Muscle of leg (tissue), 16 donors: ENCODE measurements at places on chromosomes 7 and 10.

DNA sequence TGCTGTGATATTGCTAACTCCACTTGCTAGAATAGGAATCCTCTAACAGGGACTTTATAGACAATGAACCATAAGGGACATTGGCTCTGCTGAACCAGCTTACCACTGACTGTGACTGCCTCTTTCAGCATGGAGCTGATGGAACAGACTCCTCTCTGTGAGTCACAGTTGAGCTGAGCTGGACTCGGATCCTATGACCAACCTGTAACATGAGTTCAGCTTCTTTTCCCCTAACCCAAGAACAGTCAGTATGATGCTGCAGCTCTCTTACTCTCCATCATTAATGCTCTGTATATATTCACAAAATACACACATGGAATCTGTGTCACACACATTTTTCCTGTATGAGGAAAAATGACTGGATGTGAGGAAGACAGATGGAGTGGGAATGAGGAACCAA lies 177.9 kb upstream of the BET1 start:
- no peak for DNase-seq

DNA sequence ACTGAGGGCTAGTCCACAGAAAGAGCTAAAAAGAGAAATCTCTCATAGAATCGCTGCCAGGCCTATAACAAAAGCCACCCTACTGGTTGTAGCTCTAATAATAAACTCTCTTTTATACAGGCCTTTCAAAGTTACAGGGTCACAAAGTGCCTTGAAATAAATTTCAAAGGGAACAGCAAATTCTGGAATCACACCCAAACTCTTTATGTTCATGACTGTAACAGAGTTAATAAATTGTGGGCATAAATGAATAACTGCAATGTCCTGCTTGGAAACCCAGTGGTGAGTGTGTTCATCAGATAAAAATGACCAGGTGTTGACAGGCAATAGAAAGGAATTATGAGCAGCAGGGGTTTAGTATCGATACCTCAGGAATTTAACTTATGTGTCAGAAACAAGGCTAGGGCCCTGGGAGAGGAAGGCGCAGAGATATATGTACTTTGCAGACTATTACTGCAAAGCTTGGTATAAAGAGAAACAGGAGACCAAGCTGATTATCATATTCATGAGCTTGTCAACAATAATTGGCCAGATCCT lies 9.3 kb downstream of the CDC14C start:
- DNase-seq, result no peak

- no peak for DNase-seq
Observed at GRCh38 chr10:76017026-76017732, 585.8 kb downstream of the LRMDA start.

DNA sequence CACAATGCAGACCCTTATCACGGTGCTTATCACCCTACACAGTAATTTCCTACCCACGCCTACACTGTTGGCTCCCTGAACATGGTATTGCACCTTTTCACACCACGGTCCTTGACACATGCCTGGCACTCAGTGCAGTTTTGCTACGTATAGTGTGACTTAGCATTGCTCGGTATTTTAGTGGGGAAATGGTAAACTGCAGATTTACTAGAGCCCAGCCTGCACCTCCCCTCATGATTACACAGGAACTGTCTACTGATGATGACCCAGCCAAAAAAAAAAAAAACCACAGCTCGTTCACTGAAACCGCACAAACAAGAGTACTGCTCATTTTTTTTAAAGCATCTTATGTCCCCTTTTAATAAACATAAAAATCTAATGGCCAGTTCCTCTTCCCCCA lies 124.2 kb upstream of the ZNF746 start:
- no peak for DNase-seq

DNA sequence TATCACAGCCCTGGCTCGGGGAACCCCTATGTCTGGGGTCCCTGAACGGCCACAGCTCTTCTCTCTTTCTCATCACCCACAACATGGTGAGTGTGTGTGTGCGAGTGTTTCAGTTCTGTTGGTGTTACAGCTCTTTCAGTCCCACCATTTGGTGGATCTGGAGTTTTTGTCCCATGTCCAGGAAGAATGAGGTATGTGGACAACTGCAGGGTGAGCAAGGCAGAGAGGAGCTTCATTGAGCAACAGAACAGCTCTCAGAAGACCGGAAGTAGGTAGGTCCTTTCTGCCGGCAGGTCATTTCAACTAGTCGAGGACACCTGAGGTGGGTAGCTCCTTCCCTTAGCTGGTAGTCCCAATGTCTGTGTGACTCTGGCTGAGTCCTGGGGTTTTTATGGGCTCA lies 9.5 kb downstream of the PAX4 start:
- no peak for DNase-seq

- peak; percentile 35 for DNase-seq
Observed at GRCh38 chr7:50962962-50963374, 180.3 kb upstream of the GRB10 start.

- peak; percentile 54 for DNase-seq
Observed at GRCh38 chr10:107031931-107032699, 132.4 kb downstream of the SORCS1 start.

DNA sequence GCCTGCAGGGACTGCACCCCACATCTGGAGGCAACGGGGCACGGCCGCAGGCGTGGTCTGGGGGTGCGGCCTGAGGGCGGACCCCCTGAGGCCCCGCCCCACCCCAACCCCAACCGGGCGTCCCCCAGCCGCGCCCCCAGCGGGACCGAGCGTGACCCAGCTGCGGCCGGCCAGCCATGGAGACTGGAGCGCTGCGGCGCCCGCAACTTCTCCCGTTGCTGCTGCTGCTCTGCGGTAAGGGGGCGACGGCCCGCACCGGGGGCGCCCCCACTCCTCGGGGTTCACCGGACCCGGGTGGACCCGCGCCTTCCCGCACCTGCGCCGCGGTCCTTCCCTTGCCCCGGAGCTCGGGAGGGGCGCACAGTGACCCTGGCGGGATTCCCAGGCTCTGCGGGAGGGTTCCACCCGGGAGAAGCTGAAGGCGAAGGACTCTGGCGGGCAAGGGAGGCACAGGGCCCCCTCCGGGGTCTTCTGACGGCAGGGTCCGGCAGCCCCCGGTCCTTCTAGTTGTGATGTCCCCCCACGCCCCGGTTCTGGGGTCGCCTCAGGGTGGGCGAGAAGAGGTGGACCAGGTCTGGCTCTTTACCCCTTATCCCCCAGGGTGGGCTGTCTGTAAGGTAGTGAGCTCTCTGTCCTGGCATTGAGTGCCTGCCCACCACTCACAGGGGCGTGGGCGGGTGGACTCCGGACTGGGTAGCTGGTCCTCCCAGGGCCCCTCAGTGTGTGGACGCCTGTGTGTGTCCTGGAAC lies at the start of gene RAMP3:
Gene RAMP3, plus strand, starts transcription at position 139 of the 749 bp plus-strand sequence. Its CDS starts 38 bp downstream, at position 177.
- DNase-seq, result peak; percentile 17

- no peak for DNase-seq
Observed at GRCh38 chr7:90642978-90643377, 46.9 kb downstream of the CDK14 start.

DNA sequence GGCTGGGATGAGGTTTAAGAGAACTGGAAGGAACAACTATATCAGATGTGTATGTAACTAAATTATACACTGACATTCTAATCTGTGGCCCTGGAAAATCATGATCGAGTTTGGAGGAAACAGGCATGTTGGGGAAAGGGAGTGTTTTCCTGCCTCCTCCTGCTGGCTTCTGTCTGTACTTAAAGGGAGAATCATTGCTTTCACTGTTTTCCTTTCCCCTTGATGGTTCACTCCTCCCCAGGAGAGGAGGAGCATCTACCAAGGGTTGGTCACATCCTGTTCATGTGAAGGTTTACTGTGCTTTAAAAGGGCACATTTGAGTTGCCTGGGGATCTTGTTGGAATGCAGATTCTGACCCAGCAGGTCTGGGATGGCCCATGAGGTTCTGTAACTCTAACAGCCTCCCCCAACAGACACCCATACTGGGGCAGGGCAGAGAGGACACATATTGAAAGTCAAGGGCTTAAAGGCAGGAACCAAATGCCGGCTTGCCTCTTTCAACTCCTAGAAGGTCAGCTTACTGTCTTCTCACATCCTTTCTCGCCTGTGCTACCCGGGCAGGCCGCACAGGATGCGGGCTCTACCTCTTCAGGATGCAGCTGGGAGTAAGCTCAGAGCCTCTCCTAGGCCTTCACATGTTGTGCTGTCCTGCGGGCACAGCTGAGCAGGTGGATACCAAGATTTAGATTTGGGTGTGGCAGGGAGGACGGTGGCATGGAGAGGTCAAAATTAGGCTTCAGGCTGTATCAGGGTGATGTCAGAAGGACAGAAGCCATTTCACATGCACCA lies 694.8 kb downstream of the KCNMA1 start:
- DNase-seq, result no peak

DNA sequence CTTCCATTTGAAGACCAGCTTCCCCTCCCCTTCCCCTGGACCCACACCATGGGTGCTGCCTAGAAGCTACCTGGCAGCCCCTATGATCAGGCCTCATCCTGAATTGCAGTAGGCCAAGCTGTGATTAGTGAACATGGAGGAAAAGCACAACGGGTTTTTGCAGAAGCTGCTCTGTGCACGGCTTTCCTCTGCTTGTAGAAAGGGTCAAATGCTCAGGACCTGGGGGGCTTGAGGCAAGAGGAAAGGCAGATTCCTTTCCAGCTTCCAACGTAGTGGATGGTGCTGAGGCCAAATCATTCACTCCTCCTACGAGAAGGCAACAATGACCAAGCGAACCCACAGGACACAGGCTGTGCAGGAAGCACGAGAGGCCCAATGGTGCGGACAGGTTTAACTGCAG lies 410.3 kb upstream of the SHH start:
- no peak for DNase-seq

- no peak for DNase-seq
Observed at GRCh38 chr7:153103202-153103601, 343.6 kb downstream of the ACTR3B start.

GRCh38 chr10:116699471-116700150 lies 42.8 kb downstream of the HSPA12A start:
- DNase-seq, result no peak

DNA sequence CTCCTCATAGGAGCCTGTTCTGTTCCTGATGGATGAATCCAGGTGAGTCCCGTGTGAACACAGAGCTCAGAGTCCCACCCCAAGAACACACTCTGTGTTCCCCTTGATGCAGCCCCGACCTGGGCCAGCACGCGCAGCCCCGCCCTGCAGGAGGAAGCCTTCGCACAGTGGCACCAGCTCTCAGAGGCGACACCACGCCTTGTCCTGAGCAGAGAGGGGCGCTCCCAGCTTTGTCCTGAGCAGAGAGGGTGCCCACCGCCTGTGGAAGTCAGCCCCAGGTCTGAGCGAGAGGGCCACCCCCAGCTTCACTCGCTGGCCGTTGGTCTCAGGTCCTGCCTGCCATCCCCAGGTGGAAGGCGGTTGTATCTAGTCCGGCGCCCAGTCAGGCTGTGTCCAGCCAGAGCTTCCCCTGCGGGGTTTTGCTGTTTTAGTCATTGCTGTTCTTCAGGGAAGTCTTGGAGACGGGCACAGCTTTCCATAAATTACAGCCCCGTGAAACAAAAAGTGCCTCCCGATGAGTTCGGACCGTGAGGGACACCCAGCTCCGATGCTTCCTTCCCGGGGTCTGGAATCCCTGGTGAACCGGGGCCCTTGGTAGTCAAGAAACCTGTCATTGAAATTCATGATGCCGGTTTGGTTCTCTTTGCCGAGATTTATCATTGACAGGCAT lies 43.6 kb downstream of the NKX6-2 start:
- DNase-seq, result no peak

- DNase-seq, result no peak
Observed at GRCh38 chr10:98377001-98377400, 38.0 kb downstream of the PYROXD2 start.

DNA sequence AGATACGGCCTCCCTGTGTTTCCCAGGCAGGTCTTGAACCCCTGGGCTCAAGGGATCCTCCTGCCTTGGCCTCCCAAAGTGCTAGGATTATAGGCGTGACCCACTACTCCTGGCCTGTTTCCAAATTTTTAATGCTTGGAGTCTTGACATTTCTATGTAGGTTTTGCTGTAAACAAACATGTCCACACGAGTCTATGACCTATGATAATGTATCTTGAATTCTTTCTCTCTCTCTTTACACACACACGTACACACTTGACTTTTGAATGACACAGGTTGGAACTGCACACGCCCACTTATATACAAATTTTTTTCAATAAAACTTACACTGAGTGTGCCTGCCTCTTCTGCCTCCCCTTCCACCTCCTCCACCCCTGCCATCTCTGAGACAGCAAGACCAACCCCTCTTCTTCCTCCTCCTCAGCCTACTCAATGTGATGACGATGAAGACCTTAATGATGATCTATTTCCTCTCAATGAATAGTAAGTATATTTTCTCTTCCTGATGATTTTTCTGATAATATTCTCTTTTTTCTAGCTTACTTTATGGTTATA lies 44.1 kb upstream of the LAMB1 start:
- no peak for DNase-seq

DNA sequence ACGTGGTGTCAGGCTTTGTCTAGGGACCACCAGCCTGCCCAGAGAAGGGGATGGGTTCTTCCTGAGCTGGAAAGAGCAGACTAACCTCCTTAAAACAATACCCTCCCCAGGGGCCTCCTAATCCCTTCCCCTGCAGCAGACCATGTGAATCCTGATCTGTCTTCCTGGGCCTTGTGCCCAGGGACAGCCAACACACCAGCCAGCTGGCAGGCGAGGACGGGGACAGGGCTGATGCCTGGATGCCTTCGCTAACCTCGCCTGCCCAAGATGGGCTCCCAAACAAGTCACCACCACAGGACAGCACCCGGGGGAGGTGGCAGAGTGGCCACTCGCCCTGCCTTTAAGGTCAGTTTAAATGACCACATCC lies 17.6 kb downstream of the PODXL start:
- peak; percentile 63 for DNase-seq

DNA sequence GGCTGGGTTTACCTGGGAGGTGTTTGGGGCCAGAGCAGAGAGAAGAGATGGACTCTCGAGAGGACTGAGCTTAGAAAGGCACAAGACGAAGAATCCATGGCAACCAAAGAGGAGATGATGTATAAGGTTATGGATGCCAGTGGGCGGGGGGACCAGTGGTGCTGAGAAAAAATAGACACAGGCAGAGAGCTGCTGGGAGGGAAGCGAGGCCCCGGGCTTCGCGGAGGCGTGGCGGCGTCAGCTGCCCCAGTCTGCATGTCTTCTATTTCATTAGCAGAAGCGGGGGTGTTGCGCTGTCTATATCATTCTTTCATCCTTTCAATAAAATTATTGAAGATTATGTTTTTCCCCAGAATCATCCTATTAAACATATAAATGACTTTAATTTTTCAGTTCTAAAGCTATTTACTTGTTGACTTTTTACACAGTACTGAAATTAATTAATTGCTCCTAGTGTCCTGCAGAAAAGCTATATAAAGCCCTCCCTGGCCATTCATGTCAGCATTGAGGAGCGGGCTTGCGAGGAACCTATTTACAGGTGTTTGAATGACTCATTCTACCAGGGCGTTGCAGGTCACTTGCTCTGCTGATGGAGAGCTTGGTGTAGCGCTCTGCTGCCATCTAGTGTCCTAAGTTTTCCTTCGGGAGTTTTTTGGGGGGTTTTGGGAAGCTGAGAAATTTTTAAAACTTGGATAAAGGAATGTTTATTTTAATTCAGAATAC lies 42.9 kb upstream of the BHLHA15 start:
- peak; percentile 70 for DNase-seq

- no peak for DNase-seq
Observed at GRCh38 chr10:69635428-69636272, 5.6 kb downstream of the FAM241B start.

DNA sequence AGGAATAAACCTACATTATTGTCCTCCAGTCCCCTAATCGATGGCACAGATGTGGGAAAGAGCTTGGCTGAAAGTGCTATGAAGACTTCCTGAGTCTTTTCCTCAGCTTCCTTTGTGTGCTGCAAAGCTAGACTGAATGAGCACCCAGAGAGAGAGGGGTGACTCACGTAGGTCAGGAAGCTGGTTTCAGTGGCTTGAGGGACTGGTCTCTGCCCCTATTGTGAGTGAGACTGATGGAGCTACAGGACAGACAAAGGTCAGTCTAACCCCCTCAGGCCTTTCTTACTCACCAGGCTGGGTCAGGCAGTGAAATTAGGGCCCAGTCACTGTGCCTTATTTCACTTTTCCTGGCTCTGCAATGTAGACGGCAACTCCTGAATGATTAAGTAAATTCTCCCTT lies 171.1 kb upstream of the GRB10 start:
- DNase-seq, result no peak
